T1000 (cell line): ENCODE measurements at places on chromosomes 2 and 18.
A peak's percentile ranks its signal among the peaks of the same experiment; 100 is the strongest.

- DNase-seq, result peak; percentile 35
Measured at GRCh38 chr2:157874997-157875640, 1.0 kb downstream of the ACVR1 start.

GRCh38 chr2:8282858-8283252 lies 399.0 kb upstream of the ID2 start:
- no peak for DNase-seq

DNA sequence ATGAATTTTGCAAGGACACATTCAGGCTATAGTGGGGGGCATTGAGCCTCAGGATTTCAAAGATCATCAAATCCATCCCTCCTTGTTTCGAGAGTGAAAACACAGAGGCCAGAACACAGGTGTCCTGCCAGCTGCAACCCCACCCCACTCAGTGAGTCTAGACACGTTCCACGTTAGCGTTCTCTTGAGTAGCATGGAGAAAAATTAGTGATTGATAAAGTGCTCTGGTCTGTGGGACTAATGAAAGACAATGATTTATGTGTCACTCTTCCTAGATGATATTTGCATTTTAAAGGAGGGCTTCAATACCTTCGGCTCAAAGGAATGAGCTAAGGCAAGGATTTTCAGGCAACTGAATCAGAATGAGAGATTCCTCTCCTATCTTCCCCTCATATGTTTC lies 43.8 kb downstream of the SLC4A3 start:
- no peak for DNase-seq

- no peak for DNase-seq
Measured at GRCh38 chr2:178530131-178530530, 49.9 kb downstream of the PLEKHA3 start.

GRCh38 chr2:149034406-149034805 lies 4.1 kb upstream of the LYPD6B start:
- no peak for DNase-seq

DNA sequence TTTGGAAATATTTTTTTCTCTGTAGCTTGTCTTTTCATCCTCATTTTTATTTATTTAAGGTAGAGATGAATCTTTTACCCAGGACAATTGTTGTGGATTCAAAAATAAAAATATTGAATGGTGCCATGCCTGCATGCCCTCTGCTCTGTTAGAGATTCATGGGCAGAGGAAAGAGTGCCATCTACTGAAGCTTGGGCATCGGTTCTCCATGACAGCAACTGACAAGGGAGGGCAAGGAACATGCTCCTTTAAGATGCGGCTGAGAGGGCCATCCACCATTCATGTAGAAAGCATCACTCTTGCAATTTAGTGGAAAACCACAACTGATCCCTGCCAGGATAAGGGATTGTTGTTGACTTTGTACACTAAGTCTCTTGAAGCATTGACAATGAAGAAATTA lies 79.9 kb downstream of the PARD3B start:
- no peak for DNase-seq

DNA sequence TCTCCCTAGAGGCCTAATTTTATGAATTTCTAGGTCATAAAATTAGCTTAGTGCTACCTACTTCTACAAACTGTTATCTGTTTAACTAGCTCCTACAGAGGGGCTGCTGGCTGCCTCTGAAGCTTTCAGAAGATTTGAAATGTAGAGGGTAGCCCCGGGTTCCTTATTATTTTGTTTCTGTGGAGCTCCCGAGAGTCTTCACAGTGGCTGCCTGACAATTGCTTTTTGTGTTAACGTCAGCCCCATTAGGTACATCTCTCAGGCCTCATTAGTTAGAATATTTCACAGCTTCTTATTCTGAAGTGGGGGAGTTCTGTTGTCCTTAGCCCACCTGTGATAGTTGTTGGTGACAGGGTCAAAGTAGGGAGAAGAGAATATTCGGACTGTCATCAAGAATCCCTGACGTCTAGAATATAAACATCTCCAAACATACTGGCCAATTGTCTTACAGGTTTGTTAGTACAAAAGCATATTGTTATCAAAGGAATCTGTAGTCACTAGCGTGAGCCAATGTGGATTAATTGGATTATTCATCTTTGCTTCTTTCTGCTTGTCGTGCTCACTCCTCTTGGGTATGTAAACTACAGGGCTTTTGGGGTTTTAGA lies 77.5 kb downstream of the DIS3L2 start:
- DNase-seq, result no peak

DNA sequence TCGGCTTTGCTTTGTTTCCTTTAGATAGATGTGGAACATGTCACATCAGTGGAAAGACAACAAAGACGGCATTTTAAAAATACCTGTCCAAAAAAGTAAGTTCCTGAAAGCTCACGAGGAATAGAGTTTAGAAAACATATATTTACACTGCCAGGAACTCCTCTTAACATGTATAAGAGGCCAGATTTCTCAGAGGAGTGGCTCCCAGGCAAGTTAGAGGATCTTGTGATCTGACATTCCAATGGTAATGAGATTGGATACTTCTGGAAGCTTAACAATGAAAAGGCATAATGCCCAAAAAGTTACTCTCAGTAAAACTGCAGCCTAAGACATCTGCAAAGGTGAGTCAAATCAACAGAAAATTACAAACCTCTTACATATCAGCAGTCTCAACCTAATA lies 77.1 kb downstream of the CYRIA start:
- no peak for DNase-seq

DNA sequence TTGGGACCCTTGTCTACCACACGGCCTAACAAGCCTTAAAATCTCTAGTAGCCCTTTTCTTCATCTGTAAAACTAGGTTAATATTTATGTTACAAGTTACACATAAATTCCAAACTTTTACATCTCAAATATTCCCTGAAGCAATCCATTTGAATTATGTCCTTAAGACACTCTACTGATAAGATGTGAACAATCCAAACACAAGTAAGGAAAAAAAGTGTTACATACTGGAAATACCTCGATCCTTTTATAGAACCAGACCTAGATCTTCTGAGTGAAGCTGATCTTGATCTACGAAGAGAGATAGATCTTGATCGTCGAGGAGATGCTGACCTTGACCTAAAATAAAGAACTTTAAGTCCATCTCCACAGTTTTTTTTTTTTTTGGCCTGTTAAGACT lies 3.3 kb downstream of the SRSF7 start:
- DNase-seq, result no peak

GRCh38 chr2:179655627-179656026 lies 205.8 kb downstream of the ZNF385B start:
- DNase-seq, result no peak

- no peak for DNase-seq
Measured at GRCh38 chr2:211128287-211128686, 571.9 kb downstream of the CPS1 start.

- no peak for DNase-seq
Measured at GRCh38 chr2:18154812-18155211, 276.3 kb downstream of the KCNS3 start.

- DNase-seq, result no peak
Measured at GRCh38 chr2:202752071-202752470, 117.3 kb downstream of the FAM117B start.

DNA sequence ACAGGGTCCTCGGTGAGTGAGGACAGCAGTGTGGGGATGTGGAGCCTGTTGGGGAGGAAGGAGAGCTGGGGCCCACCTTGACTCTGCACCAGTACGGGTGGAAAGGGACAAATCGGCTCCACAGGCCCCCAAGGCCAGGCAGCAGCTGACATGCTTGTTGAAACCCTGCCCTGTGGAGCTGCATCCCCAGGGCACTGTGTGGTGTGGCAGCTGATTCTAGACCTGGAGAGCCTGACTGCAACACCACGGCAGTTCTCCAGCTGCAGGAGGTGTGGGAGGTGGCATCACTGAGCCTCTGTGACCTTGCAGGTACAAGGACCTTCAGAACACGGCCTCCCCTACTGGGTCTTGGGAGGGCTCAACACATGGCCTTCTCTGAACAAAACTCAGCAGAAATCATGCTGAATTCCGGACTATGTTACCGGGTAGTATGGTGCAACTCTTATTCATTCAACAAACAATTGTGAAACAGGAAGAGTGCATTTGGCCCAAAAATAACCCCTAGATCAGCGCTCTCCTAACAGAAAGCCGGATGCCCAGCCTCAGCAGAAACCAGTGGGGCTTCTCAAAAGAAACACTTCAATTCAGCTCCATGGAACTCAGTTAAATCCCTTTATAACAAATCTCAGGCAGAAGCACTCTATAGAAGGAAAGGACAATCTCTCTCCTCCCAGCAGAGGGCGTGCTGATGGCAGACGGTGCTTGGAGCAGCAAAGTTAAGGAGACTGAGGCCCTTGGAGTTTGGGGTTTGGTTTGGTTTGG lies 104.4 kb upstream of the SALL3 start:
- DNase-seq, result no peak

GRCh38 chr2:211103989-211104388 lies 547.6 kb downstream of the CPS1 start:
- no peak for DNase-seq

DNA sequence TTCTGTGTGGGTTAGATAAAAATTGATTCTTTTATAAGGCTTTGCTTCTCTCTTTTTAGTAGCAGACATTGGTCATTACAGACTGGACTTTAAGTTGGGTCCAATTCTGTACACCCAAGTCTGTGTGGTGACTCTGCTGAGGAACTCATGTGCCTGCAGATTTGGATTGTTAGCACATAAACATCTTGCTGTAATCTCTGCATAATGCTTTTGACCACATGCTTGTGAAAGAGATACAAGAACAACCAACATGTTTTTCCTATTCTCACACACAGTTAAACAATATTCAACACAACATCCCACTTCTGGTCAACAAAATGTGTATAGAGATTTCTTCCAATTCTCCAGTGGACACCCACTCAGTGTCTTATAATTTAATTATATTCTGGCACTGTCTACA lies 270.1 kb downstream of the RDH14 start:
- no peak for DNase-seq

DNA sequence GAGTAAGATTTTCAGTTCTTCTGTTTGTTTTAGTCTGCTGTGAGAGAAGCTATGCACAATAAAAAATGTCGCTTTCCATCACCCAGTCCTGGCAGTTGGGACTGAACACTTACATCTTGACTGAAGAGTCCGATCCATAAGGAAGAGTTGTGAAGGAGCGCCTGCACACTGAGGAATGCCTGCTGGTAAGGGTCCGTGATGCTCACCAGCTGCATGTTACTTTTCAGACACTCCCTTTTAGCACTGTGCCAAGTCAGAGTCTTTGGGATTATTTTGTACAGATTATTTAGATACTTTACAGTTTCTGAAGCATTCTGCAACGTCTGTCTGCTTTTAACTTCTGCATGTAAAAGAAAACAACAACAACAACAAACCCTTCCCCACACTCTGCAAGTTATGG lies 42.6 kb upstream of the CD302 start:
- no peak for DNase-seq

DNA sequence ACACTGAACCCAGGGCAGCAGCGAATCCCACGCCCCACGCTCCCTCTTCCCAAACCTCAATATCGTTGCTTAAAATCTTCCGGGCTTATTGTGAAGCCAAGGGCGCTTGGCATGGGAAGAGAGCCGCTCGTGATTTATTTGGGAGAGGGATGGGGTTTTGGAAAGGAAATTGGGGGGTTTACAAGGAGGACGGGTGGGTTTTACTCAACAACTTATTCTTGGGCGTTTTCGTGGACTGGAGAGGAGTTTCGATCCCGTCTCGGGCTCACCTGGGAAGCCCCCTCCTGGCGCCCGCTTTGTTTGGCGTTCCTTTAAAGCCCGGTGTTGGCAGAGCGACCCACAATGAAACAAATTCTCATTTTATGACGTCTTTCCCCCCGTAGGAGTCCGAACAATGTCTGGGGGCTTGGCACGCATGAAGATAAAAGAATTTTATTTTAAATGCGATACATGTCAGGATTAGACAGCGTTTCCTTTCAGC lies 135.3 kb downstream of the INSIG2 start:
- no peak for DNase-seq

- no peak for DNase-seq
Measured at GRCh38 chr2:83595121-83595690, 863.9 kb downstream of the SUCLG1 start.

GRCh38 chr2:199457147-199458008 lies at the start of gene SATB2:
SATB2 (minus strand) TSS chr2:199457939; CDS start chr2:199456037, 1,902 bp downstream.
- peak; percentile 28 for DNase-seq

DNA sequence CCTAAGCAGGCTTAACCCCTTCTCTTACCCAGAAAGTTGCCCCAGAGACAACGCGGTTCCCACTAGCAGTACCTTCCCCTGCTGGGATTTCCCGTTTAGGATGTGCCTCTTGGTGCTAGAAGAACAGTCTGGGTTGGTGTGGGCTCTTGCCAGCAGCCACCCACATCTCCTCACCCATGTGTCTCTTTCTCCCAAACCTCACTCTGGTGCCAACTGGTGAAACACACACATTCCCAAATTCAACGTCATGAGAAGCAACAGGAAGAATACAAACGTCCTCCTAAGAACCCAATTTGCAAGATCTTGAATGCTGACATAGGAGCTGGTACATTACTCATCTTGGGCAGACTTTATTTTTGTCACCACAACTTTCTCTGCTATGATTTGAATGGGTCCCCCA lies 36.2 kb downstream of the DIPK1C start:
- DNase-seq, result no peak

GRCh38 chr2:106708209-106708608 lies 177.8 kb downstream of the ST6GAL2 start:
- no peak for DNase-seq

GRCh38 chr2:239119346-239120126 lies 271.7 kb downstream of the TWIST2 start:
- DNase-seq, result no peak

DNA sequence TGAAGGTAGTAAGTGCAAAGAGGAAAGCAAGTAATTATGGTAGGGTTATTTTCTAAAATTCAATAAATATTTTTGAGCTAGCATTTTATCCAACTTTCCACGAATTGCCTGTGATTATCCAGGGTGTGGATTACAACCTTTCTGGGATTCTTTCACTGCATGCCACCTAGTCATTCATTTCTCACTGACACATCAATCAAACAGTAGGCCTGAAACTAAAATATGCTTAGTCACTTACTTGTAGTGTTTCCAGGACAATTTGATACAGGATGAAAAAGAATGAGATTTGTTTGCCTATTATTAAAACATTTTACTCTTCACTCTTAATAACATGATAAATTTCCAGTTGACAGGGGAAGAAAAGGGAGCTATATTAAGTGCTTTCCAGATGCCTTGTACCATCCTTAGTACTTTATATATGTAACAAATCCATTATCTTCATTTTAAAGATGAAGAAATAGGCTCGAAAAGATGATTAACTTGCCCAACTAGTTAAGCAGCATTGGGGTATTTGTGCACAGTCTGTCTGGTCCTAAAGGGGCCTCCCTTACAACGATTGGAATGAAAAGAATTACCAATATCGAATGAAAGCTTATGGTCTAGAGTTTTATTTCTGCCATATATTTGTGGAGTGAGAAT lies 70.4 kb downstream of the KCTD1 start:
- no peak for DNase-seq
